MM.1S (cell line): ENCODE measurements at places on chromosomes 11 and 22.

GRCh38 chr11:18720808-18721560, 5.0 kb downstream of the IGSF22 start:
- DNase-seq, result peak; percentile 84

GRCh38 chr11:7579361-7579791, 65.6 kb downstream of the PPFIBP2 start:
- no peak for DNase-seq

DNA sequence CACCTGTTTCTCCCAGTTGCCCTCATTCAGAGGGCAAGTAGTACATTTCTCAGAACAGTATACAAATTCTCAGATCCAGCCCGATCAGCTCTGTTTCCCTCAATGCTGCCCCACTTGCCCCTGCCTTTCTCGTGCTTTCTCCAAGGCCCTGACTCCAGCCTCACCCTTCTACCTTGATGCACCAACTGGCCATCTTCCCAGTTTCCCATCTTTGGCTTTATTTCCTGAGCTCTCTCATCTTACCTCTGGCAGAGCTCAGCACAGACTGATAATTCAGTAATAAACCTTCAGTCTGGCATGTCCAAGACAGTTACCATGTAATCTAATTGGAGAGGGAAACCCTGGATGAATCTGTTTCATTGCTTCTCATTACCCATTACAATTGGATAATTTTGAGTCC, 184.5 kb upstream of the ISX start:
- DNase-seq, result no peak

DNA sequence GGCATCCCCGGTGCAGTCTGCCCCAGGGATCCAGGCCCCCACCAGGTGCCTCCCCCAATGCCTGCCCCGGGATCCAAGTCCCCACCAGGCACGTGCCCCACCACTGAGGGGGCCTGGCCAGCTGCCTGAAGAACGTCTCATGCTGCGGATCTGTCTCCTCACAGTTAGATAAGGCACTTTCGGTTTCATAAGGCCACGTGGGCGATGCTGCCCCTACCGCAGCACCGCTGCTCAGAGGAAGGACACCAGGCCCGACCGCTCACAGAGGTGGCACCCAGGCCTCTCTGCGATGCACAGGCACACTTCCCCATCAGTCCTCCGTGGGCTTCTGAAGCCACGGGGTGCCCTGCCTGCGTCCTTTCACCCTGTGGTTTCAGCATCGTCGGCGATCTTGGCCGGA, 68.1 kb upstream of the BID start:
- peak; percentile 81 for DNase-seq

DNA sequence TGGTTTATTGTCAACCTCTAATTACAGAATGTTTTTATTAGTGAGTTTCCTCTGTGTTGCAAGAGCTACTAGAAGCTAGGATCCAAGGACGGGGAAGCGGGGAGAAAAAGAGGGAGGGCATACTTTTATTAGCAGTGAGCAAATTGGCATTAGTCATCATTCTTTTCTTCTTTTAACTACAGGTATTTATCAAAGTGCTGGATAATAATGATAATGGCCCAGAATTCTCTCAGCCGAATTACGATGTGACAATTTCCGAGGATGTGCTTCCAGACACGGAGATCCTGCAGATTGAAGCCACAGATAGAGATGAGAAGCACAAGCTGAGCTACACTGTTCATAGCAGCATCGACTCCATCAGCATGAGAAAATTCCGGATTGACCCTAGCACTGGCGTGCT, 179.7 kb upstream of the MTNR1B start:
- DNase-seq, result no peak
